ENCODE measurements at places on chromosomes 7 and 10.

GRCh38 chr7:146991596-146991995 lies 875.0 kb downstream of the CNTNAP2 start:
- no peak for DNase-seq

- DNase-seq: no peak
Measured at GRCh38 chr7:113804475-113805095, 114.2 kb downstream of the PPP1R3A start.

GRCh38 chr7:157900011-157900410 lies 563.2 kb downstream of the DNAJB6 start:
- no peak for DNase-seq

- DNase-seq: no peak
Measured at GRCh38 chr7:100095289-100095688, 5.9 kb downstream of the MCM7 start.

DNA sequence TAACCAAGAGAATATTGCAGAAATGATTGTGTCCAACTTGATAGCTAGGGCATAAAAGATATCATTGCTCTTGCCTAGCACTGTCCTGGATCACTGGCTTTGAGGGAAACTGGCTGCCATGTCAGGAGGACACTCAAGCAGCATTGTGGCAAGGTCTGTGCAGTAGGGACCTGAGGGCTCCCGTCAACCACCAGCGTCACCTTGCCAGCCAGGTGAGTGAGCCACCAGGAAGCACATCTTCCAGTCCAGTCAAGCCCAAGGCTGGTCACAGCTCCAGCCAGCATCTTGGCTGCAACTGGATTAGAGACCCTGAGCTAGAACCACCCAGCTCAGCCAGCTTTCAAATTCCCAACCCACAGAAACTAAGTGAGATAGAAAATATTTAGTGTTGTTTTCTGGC lies 392.7 kb downstream of the CALN1 start:
- DNase-seq: no peak

Measured in activated T-helper 1 cell treated with anti-CD3 and anti-CD28 coated beads, Interleukin-2, amount 50 U/mL, for 16 hours (primary cell).